ENCODE measurements at places on chromosomes 2 and 18.

DNA sequence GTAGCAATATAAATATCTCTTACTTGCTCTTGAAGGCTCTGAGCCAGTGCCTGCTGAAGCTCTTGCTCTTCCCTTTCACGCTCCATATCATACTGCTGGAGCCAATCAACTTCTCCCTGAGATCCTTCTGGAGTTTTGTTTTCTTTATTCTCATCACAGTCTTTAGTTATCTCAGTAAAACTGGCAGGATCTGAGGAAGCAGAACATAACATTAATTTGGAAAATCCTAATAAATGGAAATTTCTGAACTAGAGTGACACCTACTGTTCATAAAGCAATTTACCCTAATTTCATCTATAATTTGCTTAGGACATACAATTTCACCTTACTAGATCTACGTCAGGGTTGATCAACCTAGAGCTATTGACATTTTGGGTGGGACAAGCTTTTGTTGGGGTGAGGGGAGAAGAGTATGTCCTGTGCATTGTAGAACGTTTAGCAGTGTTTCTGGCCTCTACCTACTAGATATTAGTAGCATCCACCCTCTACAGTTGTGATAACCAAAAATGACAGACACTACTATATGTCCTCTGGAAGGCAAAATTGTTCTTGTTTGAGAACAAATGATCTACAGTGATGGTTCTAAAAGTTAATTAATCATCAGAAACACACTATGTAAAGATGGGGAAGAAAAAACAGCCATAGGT is 47.2 kb downstream of the VIL1 start:
- no peak for DNase-seq

GRCh38 chr2:202104286-202104870 is 31.3 kb downstream of the KIAA2012 start:
- no peak for DNase-seq

DNA sequence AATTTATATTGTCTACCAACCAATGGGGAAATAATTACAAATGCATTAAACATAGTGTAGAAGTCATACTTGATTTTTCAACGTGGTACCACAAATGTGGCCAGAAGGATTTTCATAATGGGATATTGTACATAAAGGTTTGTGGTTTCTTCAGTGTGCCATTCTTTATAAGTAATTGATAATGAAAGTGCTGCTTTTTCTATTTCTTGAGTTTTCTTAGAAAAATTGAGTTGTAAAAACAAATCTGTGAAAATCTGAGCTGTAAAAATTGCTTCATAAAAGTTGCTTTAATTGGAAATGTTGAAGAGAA is 103.6 kb downstream of the KYNU start:
- DNase-seq = no peak

DNA sequence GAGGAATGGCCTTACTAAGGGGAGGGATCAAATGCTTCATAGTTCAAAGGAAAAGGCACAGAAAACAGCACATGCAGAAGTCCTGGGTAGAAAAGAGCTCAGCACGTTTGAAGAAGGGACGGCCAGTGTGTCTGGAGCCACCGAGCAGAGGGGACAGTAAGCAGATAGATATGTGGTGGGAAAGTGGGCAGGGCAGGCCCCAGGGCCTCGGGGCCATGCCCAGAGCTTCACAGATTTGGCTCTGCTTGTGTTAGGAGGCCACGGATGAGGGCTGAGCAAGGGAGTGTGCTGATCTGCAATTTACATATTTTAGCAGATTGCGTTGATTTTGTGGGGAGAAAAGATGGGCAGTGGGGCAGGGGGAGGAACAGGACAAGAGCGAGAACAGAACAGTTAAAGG is 343.1 kb downstream of the LPIN1 start:
- DNase-seq = no peak

DNA sequence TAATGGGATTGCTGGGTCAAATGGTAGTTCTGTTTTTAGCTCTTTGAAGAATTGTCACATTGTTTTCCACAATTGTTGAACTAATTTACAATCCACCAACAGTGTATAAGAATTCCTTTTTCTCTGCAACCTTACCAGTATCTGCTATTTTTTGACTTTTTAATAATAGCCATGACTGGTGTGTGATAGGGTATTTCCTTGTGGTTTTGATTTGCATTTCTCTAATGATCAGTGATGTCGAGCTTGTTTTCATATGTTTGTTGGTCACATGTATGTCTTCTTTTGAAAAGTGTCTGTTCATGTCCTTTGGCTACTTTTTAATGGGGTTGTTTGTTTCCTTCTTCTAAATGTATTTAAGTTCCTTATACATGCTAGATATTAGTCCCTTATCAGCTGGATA is 322.3 kb downstream of the CDH2 start:
- DNase-seq = no peak

- DNase-seq = no peak
These were observed 124.6 kb downstream of the SPOPL start for GRCh38 chr2:138626148-138626547.

GRCh38 chr2:96213379-96213778 is 4.8 kb upstream of the STARD7 start:
- DNase-seq = no peak

GRCh38 chr2:139386401-139386800 is 606.2 kb upstream of the NXPH2 start:
- DNase-seq = no peak

DNA sequence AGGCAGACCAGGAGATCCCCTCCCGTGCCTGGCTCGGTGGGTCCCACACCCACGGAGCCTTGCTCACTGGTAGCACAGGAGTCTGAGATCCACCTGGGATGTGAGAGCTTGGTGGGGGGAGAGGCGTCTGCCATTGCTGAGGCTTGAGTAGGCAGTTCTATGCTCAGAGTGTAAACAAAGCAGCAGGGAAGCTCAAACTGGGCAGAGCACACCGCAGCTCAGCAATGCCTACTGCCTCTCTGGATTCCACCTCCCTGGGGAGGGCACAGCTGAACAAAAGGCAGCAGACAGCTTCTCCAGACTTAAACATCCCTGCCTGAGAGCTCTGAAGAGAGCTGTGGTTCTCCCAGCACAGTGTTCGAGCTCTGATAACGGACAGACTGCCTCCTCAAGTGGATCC is 85.1 kb downstream of the UGP2 start:
- DNase-seq = no peak

DNA sequence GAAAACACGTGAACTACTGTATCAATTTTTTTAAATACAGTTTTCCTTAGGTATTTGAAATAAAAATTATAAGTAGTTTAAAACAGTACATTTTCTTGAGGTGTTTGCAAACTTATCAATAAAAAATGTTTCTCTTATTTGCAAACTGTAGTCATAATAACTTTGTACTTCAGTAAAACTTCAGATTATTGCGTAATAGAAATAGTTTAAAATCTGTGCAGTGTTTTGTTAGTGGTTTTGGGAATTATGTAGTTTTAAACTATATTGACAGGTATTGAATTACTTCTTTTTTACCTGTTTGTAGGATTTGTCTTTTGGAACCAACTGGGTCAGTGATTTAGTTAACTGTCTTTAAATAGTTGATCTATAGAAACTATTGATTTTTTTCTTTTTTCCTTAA is 7.3 kb downstream of the NAPG start:
- DNase-seq = no peak

- no peak for DNase-seq
These were observed 187.4 kb downstream of the MGAT5 start for GRCh38 chr2:134441153-134441863.

DNA sequence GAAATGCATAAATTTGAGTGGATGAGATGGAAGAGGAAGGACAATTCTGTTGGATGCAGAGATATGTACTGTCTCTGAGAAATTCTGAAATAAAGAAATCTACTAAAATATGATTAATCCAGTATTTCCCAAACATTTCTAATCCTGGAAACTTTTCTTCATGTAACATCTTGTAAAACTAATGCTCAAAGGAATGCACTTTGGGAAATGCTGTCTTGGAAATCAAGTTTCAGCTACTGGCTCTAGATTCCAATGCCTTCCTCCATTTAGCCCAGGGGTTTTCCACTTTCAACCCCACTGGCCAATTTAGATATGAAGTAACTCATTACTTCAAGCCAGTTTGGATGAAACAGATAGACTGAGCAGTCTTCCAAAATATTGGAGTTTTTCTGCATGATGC is 355.1 kb downstream of the TXNL1 start:
- no peak for DNase-seq

- no peak for DNase-seq
These were observed 212.1 kb upstream of the COPS8 start for GRCh38 chr2:236873636-236874035.

DNA sequence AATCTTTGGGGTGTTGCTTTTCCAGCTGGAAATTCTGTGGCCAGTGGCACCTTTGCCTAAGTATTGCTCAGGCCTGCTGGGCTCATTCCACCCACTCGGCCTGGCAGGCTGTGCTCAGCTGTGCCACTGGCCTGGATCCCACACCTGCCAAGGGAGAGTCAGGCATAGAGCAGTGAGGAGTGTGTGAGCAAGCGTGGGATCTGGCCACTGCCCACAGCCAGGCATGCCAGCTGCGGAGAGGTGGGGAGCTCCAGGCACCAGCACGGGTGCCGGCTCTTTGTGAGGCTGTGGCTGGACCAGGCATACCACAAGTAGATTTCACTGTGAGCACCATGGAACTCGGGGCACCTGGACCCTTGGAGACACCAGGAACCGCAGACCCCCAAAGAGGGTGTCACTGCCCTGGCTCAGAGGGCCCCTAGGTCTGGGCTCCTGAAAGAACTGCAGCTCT is 118.1 kb upstream of the MAP2 start:
- DNase-seq = no peak

GRCh38 chr2:5673145-5674025 is 18.8 kb upstream of the SOX11 start:
- no peak for DNase-seq

- no peak for DNase-seq
These were observed 31.7 kb downstream of the SLC40A1 start for GRCh38 chr2:189548666-189549448.

DNA sequence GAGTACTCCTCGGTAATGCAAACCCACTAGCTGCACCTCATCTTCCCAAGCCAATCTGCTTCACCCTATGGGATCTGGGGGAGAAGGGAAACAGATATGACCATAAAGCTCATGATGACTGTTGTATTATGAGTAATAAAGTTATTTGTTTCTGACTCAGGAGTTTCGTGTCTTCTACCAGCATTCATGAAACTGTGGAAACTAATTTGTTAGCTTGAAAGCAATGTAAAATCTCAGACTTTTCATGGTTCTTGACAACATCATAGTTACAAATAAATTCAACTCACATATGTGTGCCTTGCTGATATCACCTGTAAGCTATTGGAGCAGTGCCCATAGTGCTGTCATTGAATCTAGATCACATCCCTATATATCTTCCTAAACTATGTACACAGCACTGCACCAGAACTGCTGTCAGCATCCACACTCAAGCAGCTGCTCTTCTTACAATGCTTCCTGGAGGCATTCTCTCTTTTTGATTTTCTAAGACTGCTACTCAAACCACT is 135.6 kb upstream of the KYNU start:
- DNase-seq = no peak

DNA sequence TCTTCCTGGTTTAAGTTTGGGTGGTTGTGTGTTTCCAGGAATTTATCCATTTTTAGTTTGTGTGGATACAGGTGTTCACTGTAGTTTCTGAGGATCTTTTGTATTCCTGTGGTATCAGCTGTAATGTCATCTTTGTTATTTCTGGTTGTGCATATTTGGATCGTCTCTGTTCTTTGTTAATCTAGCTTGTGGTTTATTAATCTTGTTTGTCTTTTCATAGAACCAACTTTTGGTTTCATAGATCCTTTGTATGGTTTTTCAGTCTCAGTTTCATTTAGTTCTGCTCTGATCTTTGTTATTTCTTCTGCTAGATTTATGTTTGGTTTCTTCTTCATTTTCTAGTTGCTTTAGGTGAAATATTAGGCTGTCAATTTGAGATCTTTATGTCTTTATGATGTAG is 202.4 kb upstream of the ZSWIM2 start:
- DNase-seq = no peak

DNA sequence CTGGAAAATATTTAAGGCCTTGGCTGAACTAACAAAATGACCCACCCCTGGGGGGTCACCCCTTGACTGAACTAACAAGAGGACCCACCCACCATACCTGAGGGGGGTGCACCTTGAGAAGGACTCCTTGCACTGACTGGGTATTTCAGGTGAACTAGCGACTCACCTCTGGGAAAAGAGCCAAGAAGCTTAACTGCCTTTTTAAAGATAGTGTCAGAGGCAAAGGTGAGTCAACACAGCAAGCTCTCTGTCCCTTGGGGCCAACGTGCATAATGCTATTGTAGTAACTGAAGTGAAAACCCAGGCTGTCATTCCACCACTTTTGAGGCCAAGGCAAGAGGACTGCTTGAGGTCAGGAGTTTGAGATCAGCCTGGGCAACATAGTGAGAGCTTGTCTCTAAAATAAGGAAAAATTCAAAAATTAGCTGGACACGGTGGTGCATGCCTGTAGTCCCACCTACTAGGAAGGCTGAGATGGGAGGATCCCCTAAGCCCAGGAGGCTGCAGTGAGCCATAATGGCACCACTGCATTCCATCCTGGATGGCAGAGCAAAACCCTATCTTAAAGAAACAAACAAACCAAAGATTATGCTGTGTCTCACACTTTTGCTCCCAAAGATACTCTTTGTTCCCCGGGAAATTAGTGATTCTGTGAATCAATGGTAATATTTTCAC is 36.4 kb upstream of the ZCCHC2 start:
- DNase-seq = no peak

DNA sequence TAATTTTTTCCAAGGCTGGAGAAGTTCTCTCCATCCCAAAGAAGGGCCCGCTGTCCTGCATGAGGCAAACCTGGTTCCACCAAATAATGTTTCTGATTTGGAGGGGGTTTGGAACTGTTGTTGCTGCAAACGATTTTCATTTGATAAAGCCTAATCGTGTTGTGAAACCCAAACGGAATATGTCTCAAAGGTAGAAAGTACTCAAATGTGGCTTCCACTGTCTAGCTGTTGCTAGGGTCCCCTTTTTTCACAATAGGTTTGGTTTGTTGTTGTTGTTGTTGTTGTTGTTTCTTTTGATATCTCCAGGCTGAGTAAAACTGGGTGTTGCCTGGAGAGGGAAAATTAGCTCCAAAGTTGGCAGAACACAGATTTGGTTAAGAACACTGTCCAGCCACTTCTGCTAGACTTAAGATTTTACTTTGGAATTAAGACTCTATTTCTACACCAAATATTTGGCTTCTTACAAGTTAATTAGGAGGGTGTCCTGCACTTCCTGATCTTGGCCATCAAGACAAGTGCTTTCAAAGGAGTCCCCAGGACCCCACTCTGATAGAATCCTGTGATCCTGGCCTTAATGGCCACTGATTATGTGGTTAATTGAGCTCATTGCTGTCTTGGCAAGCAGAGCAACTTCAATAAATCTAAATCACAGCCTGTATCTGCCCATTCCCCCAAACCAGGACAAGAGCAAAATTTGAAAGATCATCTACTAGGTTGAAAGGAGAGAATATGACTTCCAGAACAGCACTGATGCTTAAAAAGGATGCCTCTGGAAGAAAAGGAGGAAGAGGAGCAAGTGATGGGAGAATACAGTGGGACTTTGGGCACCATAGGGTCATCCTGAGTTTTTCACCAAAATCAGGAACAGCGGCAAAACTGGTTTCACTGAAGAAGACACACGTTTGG is 3.3 kb upstream of the HOXD13 start:
- no peak for DNase-seq

DNA sequence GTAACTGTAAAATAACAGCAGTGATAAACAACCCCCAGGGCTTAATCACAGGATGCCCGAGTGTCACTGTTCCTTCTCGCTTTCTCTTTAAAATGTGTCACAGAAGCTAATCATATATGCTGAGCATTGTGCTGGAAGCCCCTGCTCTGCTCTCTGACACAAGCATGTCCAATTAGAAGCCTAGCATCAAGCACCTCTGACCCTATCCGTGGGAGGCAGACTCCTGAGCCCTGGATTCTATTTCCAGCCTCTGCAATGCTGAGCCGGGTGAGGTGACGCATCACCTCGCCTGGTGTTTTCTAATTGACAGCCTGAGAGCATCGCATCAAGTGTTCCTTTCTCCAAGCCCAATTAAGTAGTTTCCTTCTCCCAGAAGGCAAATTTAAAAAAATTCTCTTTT is 19.7 kb upstream of the SCG2 start:
- DNase-seq = no peak
